ENCODE measurements at places on chromosomes 3 and 15.

- no peak for DNase-seq
These were observed 375.1 kb downstream of the FOXP1 start for GRCh38 chr3:71208211-71209095.

GRCh38 chr3:77837456-77838025 lies 797.6 kb downstream of the ROBO2 start:
- DNase-seq = no peak

DNA sequence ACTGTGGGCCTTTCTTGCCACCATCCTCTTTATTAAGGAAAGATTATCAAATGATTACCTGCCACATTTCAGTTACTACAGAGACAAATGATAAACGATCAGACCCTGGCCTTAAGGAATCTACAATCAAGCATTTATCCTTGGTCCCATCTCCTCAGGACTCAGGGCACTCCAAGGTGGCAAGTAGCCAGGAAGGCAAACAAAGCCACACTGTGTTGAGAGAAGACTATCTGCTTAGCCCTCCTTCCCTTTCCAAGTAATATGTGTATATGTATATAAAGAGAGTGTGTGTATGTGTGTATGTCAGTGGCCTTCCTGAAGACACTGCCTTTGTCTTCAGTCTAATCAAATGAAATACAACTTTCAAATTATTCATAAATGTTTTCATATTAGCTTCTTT lies 490.1 kb upstream of the ATP11B start:
- no peak for DNase-seq

- DNase-seq = no peak
These were observed 392.6 kb upstream of the THBS1 start for GRCh38 chr15:39188314-39188713.

DNA sequence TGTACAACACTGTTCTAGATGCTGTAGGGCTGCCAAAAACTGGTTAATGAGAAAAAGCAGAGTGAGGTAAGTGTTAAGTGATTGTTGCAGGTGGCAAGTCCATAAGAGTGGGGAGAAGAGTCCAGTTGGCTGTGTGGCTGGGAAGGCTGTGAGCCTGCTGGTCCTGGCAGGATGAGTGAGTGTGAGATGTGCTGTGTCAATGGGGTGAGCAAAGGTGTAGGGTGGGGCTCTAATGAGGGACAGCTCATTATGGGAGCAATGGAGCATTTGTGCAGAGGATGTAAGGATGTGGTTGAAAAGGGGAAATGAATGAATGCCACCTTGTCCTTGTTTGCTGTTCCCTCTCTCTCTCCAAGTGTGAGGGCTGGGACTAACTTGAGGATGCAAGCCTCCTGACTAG lies 145.3 kb upstream of the ROPN1 start:
- DNase-seq = no peak

- no peak for DNase-seq
These were observed 81.1 kb downstream of the CHSY1 start for GRCh38 chr15:101170568-101171350.

GRCh38 chr3:160544844-160545503 lies 20.4 kb downstream of the KPNA4 start:
- no peak for DNase-seq
